ENCODE measurements at places on chromosomes 3 and 15.

DNA sequence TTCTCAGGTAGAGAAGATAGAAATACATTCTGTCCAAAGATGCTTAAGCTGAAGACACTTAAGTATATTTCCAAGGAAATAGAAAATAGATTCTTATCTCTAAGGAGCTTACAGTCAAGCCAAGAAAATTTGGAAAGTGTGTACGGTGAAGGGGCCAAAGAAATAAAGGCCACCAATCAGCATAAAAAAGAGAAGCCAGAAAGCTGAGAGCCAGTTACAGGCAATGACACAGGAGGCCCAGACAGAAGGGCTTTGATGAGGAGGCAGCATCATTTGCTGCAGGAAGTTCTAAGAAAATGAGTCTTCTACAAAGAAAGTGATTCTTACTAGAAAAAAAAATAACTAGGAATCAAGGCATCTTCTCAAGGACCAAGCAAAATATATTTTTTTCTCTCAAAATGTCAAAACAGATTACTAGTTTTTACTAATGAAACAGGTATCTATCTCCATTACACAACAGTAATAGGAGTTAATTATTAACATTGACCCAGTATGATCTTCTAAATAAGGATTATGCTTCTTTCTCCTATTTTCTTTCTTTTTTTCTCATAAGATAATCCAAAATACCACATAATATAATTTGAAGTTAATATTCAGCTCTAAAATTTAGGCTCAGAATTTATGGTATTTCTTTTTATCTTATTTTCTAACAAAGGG, 82.1 kb upstream of the PHLDB2 start:
- no peak for DNase-seq

DNA sequence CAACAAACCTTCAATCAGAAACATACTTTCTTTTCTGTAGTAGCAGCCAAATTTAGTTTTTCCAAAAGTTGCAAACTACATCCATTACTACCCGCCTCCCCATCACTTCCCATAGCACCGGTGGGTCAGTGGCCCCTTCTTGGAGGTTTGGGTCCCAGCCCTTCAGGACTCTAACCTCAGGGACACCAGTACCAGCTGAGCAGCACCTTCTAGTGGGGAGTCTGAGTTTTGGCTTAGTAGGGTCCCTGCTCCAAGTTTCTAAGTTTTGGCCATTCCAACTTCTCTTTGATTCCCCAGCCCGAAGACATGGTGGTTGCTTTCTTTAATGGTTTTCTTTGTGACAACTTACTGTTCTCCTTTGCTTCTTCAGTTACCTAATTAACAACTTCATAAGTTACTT, 160.6 kb downstream of the ECT2 start:
- no peak for DNase-seq

- DNase-seq = peak; percentile 66
Measured at GRCh38 chr3:50450209-50450921, 53.1 kb downstream of the CACNA2D2 start.

- DNase-seq = no peak
Measured at GRCh38 chr3:194959217-194959616, 273.5 kb downstream of the FAM43A start.

GRCh38 chr3:187746442-187747281, 1.4 kb upstream of the BCL6 start:
- DNase-seq = peak; percentile 72

- peak; percentile 21 for DNase-seq
Measured at GRCh38 chr15:38555686-38556334, 8.8 kb downstream of the RASGRP1 start.

GRCh38 chr3:190323246-190323626, 990 bp upstream of the CLDN1 start:
- no peak for DNase-seq

DNA sequence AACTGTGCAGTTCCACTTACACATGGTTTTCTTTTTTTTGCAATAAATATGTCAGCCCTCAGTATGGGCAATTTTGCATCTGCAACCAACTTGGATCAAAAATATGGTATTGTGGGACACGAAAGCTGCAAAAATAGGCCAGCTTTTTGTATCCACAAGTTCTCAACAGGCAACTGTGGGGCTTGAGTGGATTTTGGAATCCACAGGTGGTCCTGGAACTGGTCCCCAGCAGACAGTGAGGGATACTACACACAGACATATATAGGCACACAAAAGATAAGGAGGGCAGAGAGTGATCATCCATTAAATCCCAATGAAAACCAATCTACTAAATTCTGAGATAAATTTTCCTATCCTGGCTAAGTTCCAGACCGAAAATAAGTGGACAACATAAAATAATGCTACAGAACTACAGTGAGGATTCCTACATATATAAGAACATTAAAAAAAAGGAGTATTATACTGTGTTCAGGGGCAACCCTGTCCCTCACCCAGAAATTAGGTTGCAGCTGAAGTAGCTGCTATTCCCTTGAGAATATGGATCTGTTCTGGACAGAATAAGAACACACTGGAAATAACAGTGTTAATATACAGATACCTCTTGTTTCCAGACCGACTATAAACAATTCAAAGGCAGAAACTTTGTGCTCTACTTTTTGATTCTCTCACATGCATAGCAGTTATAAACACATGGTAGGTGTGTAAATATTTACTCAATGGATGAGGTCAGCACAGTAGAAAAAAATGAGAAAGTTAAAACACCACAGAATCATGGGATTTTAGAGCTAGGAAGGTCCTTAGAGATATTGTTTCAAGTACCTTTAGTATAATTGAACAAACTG, 25.4 kb downstream of the DENND4A start:
- no peak for DNase-seq

DNA sequence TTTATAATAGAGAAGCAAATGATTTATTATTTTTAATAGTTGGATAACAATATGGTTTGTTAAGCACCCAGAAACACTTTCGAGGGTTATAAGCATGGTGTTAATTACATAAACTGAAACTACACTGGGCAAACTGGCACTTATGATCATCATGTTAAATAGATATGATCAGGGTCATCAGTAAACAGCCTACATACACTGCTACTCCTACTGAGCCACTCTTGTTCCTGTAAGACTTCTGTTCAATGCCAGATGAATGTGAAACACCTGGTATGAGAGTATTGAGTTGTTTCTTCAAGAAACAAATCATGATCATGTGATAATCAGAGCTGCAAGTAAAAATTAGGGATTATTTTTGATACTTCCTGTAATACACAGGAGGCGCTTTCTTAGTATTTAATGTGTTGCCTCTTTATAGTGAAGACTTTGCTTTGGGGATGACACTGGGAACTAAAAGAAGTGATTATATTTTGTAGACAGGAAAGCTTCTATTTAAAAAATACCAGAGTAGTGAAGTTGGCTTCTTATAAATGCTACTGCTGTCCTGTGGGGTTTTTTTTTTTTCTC, 32.3 kb upstream of the UTS2B start:
- DNase-seq = no peak

DNA sequence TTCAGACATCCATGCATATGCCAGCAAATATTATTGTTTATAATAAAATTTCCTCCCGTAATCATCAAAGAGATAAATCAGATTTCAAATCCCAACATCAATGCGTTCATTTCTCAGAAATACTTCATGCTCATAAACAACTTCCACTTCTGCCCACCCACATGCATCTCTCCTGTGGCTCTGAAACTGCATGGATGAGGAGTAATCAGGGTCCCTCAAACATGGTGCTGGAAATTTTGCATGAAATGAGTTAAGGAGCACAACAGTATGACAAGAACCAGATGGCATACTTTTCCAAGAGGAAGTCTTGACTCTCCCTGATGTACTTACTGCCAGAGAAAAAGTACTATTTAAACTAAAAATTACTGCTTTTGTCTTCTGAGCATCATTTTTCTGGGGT, 26.9 kb upstream of the MFSD1 start:
- no peak for DNase-seq

DNA sequence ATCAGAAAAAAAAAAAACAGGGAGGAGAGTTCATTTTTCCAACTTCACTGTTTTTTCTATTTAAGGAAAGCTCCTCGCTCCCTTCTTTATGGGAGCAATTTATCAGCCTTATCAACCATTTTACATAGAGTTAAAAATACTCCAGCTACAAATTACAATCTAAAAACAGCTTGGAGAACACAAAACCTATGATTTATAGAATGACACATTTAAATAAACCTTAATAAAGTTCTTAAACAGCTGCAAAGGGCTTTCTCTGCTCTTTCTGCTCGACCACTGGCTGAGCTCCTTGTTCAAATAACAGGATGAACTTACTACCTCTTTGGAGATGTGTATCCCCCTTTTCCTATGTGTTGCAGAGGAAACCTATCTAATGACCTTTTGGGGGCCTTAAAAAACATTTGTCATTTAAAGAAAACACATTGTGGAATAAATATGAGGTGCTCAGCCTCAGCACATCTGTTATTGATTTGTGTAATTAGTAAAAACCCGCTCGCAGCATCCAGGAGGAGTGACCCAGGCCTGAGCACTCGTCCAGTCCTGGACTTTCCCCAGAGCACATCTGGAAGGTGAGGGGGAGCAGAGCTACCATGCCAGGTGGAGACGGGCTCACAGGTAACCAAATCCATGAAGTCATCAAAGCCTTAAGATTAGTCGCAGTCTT, 231.2 kb downstream of the ATP8B4 start:
- DNase-seq = no peak

DNA sequence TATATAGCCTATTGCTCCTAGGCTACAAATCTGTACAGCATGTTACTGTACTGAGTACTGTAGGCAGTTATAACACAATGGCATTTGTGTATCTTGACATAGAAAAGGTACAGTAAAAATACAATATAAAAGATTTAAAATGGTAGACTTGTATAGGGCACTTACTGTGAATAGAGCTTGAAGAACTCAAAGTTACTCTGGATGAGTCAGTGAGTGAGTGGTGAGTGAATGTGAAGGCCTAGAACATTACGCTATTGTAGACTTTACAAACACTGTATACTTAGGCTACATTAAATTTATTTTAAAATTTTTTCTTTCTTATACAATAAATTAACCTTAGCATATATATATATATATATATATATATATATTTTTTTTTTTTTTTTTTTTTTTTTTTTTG, 140.0 kb upstream of the UBE2E1 start:
- no peak for DNase-seq

DNA sequence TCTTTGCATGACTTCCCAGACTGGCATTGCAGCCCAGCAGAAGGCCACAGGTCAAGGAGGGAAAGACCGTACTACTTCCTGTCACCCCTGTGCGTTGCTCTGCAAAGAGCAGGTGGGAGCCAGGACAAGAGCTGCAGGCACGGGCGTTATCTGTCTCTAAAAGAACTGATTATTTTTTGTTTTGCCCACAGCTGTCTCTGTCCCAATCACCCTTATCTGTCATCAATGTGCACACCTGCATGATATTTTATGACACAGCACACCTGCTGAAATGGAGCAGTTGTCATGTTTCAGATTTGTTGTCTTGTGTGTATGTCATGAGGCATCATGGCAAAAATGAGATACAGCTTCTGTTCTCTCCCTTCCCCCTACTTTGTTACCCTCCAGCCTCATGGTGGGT, 58.8 kb downstream of the SLCO3A1 start:
- no peak for DNase-seq

GRCh38 chr3:71726146-71726545, 944 bp upstream of the EIF4E3 start:
- no peak for DNase-seq

GRCh38 chr15:79121571-79121970, 31.0 kb upstream of the RASGRF1 start:
- no peak for DNase-seq

- peak; percentile 83 for DNase-seq
Measured at GRCh38 chr3:186307594-186308221, 54.3 kb downstream of the DGKG start.

DNA sequence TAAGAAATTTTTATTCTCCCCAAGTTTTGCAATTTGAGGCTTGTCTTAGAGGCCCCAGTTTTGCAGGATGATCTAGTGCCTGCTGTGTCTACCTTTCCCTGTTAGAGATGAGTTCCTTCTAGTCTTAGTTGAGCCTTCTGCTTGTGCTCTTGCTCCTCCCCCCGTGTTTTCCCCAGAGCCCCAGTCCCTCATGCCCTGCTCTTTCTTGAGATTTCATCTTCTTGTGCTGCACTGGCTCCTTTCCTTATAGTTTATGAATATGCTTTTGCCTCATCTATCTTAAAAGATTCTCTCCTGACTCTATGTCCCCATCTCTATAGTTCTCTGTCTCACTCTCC, 4.7 kb downstream of the GAP43 start:
- no peak for DNase-seq

DNA sequence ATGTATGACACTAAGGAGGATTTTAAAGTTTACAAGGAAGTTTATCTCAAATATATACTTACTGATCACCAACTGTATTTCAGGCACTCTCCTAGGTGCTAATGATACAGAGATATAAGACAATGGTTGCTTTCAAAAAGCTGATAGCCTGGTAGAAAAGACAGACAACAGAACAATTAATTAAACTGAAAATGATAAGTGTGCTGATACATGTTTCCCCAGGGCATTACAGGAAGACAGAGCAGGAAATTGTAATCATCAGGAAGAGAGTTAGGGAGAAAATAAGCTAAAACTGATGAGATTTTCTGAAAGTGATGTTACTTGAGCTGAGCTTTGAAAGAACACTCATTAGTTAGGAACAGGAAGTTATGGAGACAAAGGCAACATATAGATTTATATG, 229.7 kb downstream of the RSRC1 start:
- no peak for DNase-seq

GRCh38 chr3:73549051-73549600, 75.6 kb downstream of the PDZRN3 start:
- DNase-seq = no peak

GRCh38 chr3:52240059-52240885, 1.3 kb upstream of the TWF2 start:
- peak; percentile 69 for DNase-seq

GRCh38 chr3:106533788-106534160, 665.0 kb upstream of the CBLB start:
- no peak for DNase-seq

GRCh38 chr3:9169956-9170850, 79.2 kb downstream of the SRGAP3 start:
- DNase-seq = no peak

GRCh38 chr15:71054286-71054952, 60.9 kb upstream of the THSD4 start:
- no peak for DNase-seq

DNA sequence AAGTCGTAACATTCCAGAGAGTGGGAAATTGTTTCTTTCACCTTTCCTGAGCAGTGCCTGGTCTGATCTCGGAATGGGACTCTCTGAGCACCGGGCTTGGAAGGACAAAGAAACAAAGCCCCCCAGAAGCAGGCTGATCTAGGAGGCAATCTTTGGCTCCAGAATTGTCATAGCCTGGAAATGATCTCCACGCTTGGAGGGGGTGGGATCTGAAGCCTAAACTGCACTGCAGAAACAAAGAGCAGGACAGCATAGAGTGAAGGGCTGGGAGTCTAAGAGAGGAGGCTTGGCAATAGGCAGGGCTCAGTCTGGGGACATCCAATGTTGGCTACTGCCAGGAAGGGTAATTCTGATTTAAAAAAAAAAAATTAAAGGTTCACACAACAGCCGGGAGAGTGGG, 1.9 kb downstream of the CRABP1 start:
- peak; percentile 73 for DNase-seq

GRCh38 chr3:184184546-184185230, 1.3 kb upstream of the ABCF3 start:
- no peak for DNase-seq
